ENCODE measurements at places on chromosomes 3 and 15.

DNA sequence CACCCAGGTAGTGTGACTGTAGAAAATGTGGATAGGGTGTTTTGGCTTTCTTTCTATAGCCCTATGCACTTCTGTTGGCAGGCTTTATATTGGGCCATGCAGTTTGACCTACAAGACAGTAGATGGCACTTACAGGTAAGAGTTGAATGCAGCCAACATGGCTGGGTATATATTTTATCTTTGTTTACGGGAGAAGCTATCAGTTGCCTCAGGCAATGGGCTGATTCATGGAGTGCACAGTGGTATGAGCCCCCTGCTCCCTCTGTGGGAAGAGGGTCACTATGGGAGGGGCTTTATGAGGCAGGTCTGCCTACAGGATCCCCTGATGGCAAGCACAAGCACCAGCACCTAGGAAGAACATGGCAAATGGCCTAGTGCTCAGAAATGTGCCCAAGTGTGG is 301.2 kb upstream of the CDIN1 start:
- DNase-seq = no peak
- H3K36me3 ChIP-seq = no peaks in the 10 kb centered on the region
- no peaks in the 10 kb centered on the region for H3K4me1 ChIP-seq
- H3K4me3 ChIP-seq = no peak overlapping the region

GRCh38 chr3:180284331-180285110 is 247.8 kb upstream of the PEX5L start:
- no peak overlapping the region for H3K4me3 ChIP-seq
- H3K27me3 ChIP-seq = no peaks in the 10 kb centered on the region
- no peaks in the 10 kb centered on the region for H3K4me1 ChIP-seq
- H3K27ac ChIP-seq = no peak overlapping the region
- DNase-seq = peak; percentile 51

DNA sequence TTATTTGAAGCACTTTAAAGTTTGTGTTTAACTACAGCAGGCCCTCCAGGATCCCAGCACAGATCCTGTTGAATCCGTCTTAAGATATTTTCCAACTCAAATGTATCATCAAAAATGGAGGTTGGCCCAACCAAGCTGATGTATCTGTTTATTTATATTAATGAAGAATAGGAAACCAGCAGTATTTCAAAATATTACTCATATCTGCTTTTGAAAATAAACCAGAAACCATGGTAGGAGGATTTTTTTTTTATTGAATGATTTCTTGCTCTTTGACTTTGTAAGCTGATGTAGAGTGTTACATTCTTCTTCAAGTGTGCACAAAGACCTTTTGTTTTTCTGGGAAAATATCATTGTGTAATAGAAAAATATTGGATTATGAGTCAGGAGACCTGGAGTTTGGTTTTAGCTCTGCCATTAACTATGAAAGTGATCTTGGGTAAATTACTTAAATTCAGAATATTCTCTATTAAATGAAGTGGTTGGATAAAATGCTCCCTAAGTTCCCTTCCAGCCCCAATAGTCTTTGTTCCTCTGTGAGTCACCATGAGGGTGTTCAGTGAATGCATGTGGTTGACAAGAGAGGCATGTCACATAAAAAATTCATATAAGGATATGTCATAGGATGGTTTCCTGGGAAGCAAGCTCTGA is 221.3 kb upstream of the GAP43 start:
- H3K27ac ChIP-seq = peak overlapping the region; percentile 100
- no peaks in the 10 kb centered on the region for H3K27me3 ChIP-seq
- H3K4me3 ChIP-seq = peak overlapping the region; percentile 19

GRCh38 chr3:2540115-2540514 is 441.4 kb downstream of the CNTN4 start:
- no peak overlapping the region for H3K4me3 ChIP-seq
- H3K4me1 ChIP-seq = no peaks in the 10 kb centered on the region
- no peaks in the 10 kb centered on the region for H3K36me3 ChIP-seq
- no peak overlapping the region for H3K27ac ChIP-seq
- DNase-seq = no peak
- H3K27me3 ChIP-seq = no peaks in the 10 kb centered on the region

GRCh38 chr3:175648899-175649298 is 789.8 kb downstream of the NAALADL2 start:
- H3K4me1 ChIP-seq = no peaks in the 10 kb centered on the region
- no peak overlapping the region for H3K4me3 ChIP-seq
- no peak overlapping the region for H3K27ac ChIP-seq
- H3K36me3 ChIP-seq = no peaks in the 10 kb centered on the region
- no peaks in the 10 kb centered on the region for H3K27me3 ChIP-seq

- H3K36me3 ChIP-seq = no peaks in the 10 kb centered on the region
- no peak for DNase-seq
- no peaks in the 10 kb centered on the region for H3K27me3 ChIP-seq
- no peak overlapping the region for H3K27ac ChIP-seq
- no peak overlapping the region for H3K4me3 ChIP-seq
Measured at GRCh38 chr15:33074942-33075341, 119.6 kb downstream of the FMN1 start.

- no peaks in the 10 kb centered on the region for H3K4me1 ChIP-seq
- H3K36me3 ChIP-seq = no peaks in the 10 kb centered on the region
- no peaks in the 10 kb centered on the region for H3K27me3 ChIP-seq
- no peak overlapping the region for H3K4me3 ChIP-seq
- DNase-seq = peak; percentile 19
Measured at GRCh38 chr3:57397175-57398026, 104.9 kb upstream of the ASB14 start.

DNA sequence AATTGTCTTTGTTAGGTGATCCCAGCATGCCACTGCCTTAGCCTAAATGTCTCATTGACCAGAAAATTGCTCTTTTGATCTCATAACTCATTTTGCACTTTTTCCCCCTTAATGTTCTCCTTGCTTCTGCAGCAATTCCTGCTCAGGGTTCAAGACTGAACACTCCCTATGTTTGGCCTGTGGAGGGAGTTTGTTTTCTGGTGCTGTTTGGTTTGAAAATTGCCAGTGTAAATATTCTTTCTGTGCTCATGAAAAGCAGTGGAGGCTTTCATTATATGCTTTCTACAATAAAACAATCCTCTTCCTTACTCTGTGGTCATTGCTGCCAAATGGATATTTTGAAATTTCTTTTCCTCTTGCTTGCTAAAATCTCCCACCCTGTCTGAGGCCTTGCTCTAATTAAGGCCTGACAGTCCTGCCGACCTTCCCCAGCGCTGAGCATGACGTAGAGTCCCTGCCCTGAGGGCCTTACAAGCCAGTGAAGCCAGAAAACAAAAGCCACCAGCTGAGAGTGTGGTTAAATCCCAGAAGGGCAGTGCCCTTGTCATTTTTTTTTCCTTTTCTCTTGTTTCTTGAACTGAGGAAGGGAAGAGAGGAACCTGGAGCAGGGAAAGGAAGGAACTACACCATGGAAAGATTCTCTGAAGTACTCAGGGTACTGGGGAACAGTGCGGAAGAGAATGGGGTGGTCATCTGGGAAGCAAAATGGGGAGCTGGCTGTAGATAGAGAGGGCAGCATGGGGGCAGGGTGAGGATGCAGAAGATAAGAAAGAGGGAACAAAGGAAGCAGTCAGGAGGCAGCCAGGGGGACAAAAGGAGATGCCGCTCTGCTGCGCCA is 24.8 kb downstream of the ZBTB38 start:
- H3K27ac ChIP-seq = no peak overlapping the region
- DNase-seq = no peak

DNA sequence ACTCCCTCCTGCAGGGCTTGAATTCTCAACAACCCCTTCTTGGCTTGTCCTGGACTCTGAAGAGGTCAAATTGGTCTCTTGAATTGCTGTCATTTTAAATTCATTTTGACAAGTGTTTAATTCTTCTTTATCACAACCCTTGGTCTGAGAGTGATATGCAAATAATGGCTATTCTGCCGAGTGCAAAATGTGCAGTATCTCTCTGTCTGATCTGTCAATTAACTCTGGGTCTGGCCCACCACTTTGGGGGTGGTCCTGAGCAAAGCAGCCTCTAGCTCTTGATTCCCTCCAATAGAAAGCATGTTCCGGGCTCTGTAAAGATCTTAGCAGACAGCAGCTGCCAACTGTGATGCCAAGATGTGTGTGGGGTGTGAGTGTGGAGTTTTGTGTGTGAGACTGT is 2.2 kb upstream of the IGDCC3 start:
- no peak overlapping the region for H3K4me3 ChIP-seq
- no peak overlapping the region for H3K27ac ChIP-seq
- H3K4me1 ChIP-seq = peaks cover 12% of the 10 kb centered on the region
- no peaks in the 10 kb centered on the region for H3K36me3 ChIP-seq
- peaks cover 19% of the 10 kb centered on the region for H3K27me3 ChIP-seq

DNA sequence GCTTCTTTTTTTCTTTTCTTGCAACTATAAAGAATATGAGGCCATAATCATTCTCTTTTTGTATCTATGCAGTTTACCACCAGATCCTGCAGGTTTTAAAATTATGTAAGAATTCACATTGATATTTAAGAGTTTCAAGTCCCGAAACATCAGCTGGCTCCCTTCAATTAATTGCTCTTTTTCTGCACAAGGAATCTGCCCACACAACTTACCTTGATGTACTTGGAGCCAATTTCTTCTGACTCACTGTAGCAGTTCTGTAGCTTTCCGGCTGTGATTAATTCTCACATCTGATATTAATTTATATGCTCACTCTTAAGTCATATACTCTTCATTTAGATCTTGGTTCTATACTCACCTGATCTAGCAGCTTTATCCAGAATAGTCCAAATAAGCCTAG is 781.8 kb downstream of the CADM2 start:
- H3K27me3 ChIP-seq = no peaks in the 10 kb centered on the region
- H3K36me3 ChIP-seq = no peaks in the 10 kb centered on the region
- DNase-seq = peak; percentile 22
- H3K4me3 ChIP-seq = no peak overlapping the region
- no peaks in the 10 kb centered on the region for H3K4me1 ChIP-seq
- H3K27ac ChIP-seq = no peak overlapping the region

- DNase-seq = no peak
- H3K27me3 ChIP-seq = no peaks in the 10 kb centered on the region
- H3K27ac ChIP-seq = no peak overlapping the region
- H3K4me3 ChIP-seq = no peak overlapping the region
Measured at GRCh38 chr3:23035927-23036640, 167.0 kb upstream of the UBE2E2 start.

- no peaks in the 10 kb centered on the region for H3K27me3 ChIP-seq
- H3K4me1 ChIP-seq = peaks cover 5% of the 10 kb centered on the region
- peak; percentile 39 for DNase-seq
- no peak overlapping the region for H3K27ac ChIP-seq
- H3K36me3 ChIP-seq = peaks cover 36% of the 10 kb centered on the region
Measured at GRCh38 chr3:177041021-177041729, 156.1 kb downstream of the TBL1XR1 start.

DNA sequence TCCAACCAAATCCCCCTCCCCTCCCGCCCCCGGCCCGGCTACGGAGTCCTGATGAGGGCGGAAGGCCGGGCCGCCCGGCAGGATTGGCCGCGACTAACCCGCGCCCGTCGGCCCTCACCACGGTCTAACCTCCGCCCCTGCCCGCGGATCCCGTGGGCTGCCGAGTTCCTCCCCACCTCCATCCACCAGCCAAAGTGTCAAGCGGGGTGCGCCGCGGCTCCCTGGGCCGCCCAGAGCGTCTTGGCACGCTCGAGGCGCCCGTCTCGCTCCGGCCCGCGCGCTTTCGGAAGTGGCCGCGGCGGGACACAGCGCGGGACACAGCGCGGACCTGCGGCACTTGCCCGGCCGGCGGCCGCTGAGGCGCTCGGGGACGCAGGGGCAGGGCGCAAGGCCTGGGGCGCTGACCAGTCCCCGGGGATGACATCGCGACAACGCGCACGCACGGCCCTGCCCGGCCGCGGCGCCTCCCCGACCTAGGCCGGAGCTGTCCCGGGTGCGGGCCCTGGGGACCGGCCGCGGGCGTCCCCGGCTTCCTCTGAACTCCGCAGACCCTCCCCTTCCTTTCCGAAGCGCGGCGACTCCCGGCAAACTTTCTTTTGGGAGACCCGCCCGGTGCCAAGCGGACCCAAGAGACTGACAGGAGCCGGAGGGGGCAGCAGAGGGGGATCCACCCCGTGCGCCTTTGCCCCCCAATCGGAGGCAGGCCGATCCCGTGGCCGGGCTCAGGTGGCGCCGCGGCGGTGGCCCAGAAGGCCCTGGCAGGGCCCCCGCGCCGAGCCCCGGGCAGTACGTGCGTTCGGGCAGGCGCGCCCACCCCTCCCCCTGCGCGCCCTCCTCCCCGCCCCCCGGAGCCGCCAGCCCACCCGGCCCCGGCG is 112.8 kb upstream of the ICE2 start:
- no peaks in the 10 kb centered on the region for H3K36me3 ChIP-seq
- H3K4me3 ChIP-seq = peak overlapping the region; percentile 61
- no peak for DNase-seq
- peaks cover 4% of the 10 kb centered on the region for H3K4me1 ChIP-seq

- no peak overlapping the region for H3K27ac ChIP-seq
- DNase-seq = no peak
- no peaks in the 10 kb centered on the region for H3K36me3 ChIP-seq
Measured at GRCh38 chr3:127987309-127987995, 64.8 kb upstream of the SEC61A1 start.

DNA sequence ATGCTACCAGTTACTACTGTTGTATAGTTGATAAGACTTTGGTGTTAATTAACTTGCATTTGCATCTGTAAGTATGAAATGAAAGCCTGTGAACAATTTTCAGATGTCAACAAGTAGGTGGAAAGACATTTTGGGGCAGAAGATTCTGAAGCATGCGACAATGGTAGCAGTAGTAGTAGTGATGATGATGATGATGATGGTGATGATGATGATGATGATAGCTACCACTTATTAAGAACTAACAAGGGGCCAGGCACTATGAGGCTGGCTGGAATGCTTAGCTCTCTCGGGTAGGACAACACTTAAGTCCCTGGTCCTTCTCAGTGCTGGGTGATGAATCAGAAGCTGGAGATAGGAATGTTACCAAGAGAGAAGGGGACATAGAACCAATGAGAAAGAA is 333.4 kb upstream of the IL12A start:
- no peak overlapping the region for H3K27ac ChIP-seq
- H3K4me3 ChIP-seq = no peak overlapping the region
- no peaks in the 10 kb centered on the region for H3K27me3 ChIP-seq

GRCh38 chr3:156626104-156626503 is 48.3 kb upstream of the TIPARP start:
- no peak overlapping the region for H3K27ac ChIP-seq
- peaks cover 18% of the 10 kb centered on the region for H3K4me1 ChIP-seq
- H3K36me3 ChIP-seq = no peaks in the 10 kb centered on the region
- DNase-seq = peak; percentile 39

- no peaks in the 10 kb centered on the region for H3K36me3 ChIP-seq
- H3K4me1 ChIP-seq = peaks cover 6% of the 10 kb centered on the region
- H3K4me3 ChIP-seq = no peak overlapping the region
- peak; percentile 77 for DNase-seq
- no peak overlapping the region for H3K27ac ChIP-seq
Measured at GRCh38 chr3:150177673-150178381, 207.1 kb upstream of the PFN2 start.

DNA sequence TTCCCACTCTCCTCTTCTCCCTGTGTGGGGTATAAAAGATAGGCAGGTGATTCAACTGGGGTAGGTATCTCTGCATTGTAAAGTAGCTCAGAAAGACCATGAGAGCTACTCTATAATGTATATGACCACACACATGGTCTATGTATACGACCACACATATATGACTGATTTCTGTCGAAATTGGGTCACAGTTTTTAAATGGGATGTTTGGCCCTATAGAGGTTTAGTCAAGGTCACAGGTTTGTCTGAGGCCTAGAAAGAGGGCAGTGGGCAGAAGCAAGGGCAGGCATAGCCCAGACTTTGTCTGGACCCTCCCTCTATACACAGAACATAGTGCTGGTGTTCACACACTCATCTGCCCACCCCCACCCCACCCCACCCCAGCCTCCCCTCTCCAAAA is 4.4 kb downstream of the LAMP3 start:
- no peak overlapping the region for H3K4me3 ChIP-seq
- no peak overlapping the region for H3K27ac ChIP-seq
- peaks cover 11% of the 10 kb centered on the region for H3K4me1 ChIP-seq
- no peak for DNase-seq
- H3K27me3 ChIP-seq = peaks cover 37% of the 10 kb centered on the region
